Upper lobe of left lung (tissue), 6 donors: ENCODE measurements at places on chromosomes 6 and 20. TPM values are rescaled to one million over a fixed set of nuclear protein-coding genes. Genes with fewer than 3 reads are reported as not detected.
A peak's percentile ranks its signal among the peaks of the same experiment; 100 is the strongest.

DNA sequence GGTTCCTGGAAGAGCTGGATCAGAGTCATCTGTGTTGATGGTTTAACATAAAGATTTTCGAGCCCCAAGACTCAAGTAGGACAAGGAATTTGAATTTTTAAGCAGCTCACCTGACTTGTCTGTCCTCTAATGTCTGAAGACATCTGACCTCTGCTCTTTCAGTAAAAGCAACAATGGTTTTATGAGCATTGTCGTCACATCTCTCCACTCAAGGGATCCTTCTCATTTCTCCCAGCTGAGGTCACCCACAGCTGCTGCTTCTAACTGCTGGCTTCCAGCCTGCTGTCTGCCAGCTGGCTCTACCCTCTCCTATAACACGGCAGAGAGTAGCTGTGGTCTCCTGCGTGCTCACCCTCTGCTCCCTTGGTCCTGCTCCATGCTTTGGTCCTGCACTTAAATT, 24.7 kb upstream of the HDAC2 start:
- H3K27ac ChIP-seq, result no peak overlapping the region
- peaks cover 4% of the 10 kb centered on the region for H3K4me1 ChIP-seq
- H3K36me3 ChIP-seq, result no peaks in the 10 kb centered on the region
- peak; percentile 26 for DNase-seq

DNA sequence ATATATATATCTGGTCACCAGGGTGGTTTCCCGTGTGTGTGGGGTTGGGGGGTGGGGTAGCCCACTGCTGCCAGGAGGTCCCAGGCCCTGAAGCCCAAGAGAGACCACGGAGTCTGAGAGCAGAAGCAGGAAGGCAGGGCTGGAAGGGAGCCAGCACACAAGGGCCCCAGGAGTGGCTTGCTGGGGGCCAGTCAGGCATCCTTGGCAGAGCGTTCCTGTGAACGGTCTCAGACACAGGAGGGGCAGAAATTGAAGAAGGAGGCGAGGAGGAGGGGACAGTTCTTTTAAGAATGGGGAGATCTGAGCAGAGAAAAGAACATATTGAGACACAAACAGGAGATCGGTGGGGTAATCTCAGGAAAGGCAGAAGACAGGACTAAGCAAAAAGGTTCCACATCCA, 1.9 kb upstream of the EBF4 start:
- H3K27me3 ChIP-seq, result no peaks in the 10 kb centered on the region
- no peak overlapping the region for H3K27ac ChIP-seq
- no peak overlapping the region for H3K4me3 ChIP-seq
- no peak for DNase-seq

DNA sequence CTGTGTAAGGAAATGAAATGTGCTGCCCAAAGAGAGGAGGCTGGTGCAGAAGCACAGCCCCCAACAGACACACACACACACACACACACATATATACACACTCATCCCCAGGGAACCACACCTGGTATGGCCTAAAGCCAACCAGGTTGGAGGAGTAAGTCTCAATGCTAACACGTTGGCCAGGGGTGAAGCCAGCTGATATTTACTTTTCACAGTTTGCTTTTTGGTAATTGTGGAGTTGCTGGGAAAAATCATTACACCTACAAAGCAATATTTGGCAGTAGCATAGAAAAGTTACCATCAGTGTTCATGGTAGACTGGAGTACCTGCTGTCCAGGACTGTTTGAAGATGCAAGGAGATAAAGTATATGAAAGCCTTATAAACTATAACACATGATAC, 50.3 kb upstream of the NAA20 start:
- peaks cover 15% of the 10 kb centered on the region for H3K36me3 ChIP-seq
- DNase-seq, result no peak
- H3K4me3 ChIP-seq, result no peak overlapping the region
- H3K27ac ChIP-seq, result peak overlapping the region; percentile 52
- no peaks in the 10 kb centered on the region for H3K27me3 ChIP-seq

DNA sequence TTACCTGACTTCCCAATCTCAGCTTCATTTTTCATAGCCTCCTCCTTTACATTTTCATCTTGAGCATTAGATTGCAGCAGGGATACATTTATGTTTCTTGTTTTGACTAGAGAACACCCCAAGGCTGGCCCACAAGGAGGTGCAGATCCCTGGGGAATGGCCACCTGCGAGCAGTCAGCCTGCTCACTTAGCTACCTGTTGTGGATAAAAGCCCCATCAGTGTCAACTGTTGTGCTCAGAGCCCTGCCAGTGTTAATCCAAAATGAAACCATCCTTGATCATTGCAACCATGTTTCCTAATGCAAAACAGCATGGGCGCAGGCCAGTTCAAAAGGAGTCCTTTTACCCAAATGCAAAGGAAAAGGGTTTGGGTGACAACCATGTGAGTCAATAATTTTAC, 50.8 kb downstream of the CNR1 start:
- H3K4me1 ChIP-seq, result no peaks in the 10 kb centered on the region
- H3K4me3 ChIP-seq, result no peak overlapping the region
- DNase-seq, result no peak

- no peak overlapping the region for H3K4me3 ChIP-seq
- no peaks in the 10 kb centered on the region for H3K4me1 ChIP-seq
- no peaks in the 10 kb centered on the region for H3K27me3 ChIP-seq
- no peak overlapping the region for H3K27ac ChIP-seq
- no peaks in the 10 kb centered on the region for H3K36me3 ChIP-seq
Observed at GRCh38 chr6:142008016-142008735, 124.5 kb upstream of the GJE1 start.

- no peak overlapping the region for H3K4me3 ChIP-seq
- no peaks in the 10 kb centered on the region for H3K27me3 ChIP-seq
- no peaks in the 10 kb centered on the region for H3K36me3 ChIP-seq
- no peak overlapping the region for H3K27ac ChIP-seq
Observed at GRCh38 chr6:148864941-148865340, 118.1 kb downstream of the UST start.

DNA sequence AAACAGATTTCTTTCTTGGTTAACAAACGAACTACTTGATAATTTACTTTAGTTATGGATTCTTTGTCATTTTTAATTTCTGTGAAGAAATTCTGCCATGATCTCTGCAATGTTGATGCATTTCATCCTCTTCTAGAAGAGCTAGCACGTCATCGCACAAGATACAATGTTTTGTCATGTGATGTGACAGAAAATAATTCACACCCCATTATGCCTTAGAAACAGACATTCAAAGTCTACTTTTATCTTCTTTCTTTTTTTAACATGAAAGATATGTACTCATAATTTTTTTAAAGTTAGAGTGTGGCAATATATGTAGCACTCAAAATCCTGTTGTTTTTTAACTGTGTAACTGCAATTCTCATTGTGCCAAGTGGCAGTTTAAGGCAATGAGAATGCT, 39.6 kb upstream of the NELFCD start:
- no peaks in the 10 kb centered on the region for H3K4me1 ChIP-seq
- H3K27ac ChIP-seq, result no peak overlapping the region
- no peaks in the 10 kb centered on the region for H3K27me3 ChIP-seq
- H3K36me3 ChIP-seq, result no peaks in the 10 kb centered on the region

DNA sequence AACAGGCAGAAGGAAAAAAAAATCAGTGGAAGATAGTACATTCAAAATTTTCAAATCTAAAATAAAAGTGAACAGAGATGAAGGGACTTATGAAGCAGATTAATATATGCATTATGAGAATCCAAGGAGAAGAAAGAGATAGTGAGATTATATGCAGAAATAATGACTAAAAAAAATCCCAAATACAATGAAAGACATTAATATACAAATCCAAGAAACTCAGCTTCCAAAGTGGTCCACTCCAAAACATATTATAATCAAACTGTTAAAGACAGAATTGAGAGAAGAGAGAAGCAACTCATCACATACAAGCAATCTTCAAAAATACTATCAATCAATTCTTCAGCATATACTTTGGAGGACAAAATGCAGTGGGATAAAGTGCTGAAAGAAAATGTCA, 73.5 kb upstream of the CARMIL1 start:
- H3K36me3 ChIP-seq, result no peaks in the 10 kb centered on the region
- no peaks in the 10 kb centered on the region for H3K27me3 ChIP-seq
- H3K27ac ChIP-seq, result no peak overlapping the region
- no peak overlapping the region for H3K4me3 ChIP-seq
- no peaks in the 10 kb centered on the region for H3K4me1 ChIP-seq
- no peak for DNase-seq

- no peaks in the 10 kb centered on the region for H3K36me3 ChIP-seq
- no peaks in the 10 kb centered on the region for H3K27me3 ChIP-seq
- DNase-seq, result no peak
- H3K27ac ChIP-seq, result no peak overlapping the region
Observed at GRCh38 chr6:159490298-159490937, 202.6 kb downstream of the SOD2 start.

DNA sequence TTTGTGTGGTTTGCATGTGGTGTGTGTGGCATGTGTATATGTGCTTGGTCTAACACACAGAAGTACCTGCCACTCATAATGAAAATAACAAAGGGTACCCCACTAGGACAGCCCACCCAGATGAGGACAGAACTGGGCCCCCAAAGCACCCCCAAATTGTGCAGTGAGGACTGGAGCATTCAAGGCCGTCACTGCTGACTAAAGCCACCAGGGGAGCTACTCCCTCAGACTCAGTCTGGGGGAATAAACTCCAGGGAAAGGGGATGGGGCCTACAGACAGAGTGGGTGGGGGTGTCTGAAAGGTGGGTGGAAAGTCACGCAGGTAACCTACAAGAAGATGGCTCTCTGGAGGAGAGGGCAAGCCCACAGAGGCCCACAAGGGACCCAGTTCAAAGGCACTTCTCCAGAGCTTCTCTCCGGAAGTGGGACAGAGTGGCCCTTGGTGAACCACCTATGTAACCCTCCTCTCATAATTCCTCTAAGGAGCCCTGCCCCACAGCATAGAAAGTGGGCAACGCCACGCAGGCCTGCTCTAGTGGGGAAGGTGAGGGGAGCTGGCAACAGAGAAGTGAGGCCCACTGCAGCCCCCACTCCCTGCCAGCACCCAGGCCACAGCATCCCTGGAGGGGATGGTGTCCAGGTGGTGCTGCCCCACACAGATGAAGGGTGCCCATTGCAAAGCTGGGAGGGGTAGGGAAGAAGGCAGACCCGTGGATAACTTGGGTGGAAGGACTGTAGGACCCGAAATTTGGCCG, 122.8 kb upstream of the MAFB start:
- H3K4me3 ChIP-seq, result no peak overlapping the region
- H3K36me3 ChIP-seq, result no peaks in the 10 kb centered on the region
- no peaks in the 10 kb centered on the region for H3K4me1 ChIP-seq
- no peaks in the 10 kb centered on the region for H3K27me3 ChIP-seq
- H3K27ac ChIP-seq, result no peak overlapping the region
- DNase-seq, result no peak

GRCh38 chr20:51541189-51542032, 1.1 kb downstream of the NFATC2 start:
- peak; percentile 71 for DNase-seq
- H3K27me3 ChIP-seq, result peaks cover 2% of the 10 kb centered on the region
- H3K4me1 ChIP-seq, result peaks cover 27% of the 10 kb centered on the region
- peak overlapping the region; percentile 65 for H3K27ac ChIP-seq
- no peaks in the 10 kb centered on the region for H3K36me3 ChIP-seq
- H3K4me3 ChIP-seq, result no peak overlapping the region

GRCh38 chr20:49742948-49743347, 29.3 kb upstream of the B4GALT5 start:
- H3K36me3 ChIP-seq, result no peaks in the 10 kb centered on the region
- H3K4me1 ChIP-seq, result peaks cover 2% of the 10 kb centered on the region
- no peak overlapping the region for H3K27ac ChIP-seq
- no peak for DNase-seq

DNA sequence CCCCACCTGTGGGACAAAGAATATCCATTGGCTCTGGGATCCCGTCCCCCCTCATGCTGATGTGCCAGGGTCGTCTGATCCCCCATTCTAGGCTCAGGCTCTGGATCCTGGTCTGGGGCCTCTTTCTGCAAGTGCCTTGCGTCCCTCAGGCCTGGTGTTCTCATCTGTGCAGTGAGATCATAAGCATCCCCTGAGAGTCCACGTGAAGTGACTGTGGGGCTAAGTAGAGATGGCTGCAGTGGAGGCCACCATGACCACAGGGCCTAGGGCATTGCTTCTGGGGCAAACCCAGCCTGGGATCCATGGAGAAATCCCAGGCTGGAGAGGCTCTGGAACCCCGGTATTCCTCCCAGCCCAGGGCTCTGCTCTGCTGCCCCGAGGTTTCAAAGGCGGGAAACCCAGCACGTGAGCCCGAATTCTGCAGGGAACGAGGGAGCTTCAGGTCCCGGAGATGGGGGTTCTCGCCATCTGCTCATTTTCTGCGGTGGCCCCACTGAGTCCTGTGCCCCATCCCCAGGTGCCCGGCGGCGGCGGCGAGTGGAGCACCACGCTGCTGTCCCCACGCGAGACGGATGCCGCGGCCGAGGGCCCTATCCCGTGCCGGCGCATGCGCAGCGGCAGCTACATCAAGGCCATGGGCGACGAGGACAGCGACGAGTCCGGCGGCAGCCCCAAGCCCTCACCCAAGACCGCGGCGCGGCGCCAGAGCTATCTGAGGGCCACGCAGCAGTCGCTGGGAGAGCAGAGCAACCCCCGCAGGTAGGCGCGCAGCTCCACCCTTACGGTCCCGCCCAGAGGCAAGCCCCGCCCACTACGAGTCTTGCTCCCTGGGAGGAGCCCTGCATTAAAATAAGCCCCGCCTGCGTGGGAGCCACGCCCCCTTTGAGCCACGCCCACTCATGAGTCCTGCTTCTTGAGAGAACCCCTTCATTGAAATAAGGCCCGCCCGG, 105.5 kb upstream of the MYL9 start:
- H3K4me1 ChIP-seq, result no peaks in the 10 kb centered on the region
- no peaks in the 10 kb centered on the region for H3K36me3 ChIP-seq
- H3K27me3 ChIP-seq, result no peaks in the 10 kb centered on the region
- no peak overlapping the region for H3K27ac ChIP-seq
- peak; percentile 95 for DNase-seq

DNA sequence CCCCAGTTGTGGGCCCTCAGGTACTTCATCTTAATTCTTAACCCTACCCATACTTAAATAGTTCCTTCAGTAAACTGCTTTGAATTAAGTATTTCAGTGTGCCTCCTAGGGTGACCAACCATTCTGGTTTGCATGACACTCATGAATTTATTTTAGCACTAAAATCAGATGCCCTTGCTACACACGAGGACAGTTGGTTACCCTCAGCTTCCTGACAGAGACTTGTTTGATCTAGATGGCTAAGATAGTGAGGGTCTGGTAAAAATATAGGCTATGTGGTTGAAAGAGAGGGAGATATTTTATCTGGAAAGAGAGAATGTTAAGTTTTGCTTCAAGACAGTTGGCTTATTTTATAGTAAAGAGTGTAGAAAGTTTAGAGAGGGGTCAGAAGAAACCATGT, 10.6 kb downstream of the PGK2 start:
- H3K36me3 ChIP-seq, result no peaks in the 10 kb centered on the region
- no peak overlapping the region for H3K27ac ChIP-seq
- DNase-seq, result no peak
- H3K4me1 ChIP-seq, result no peaks in the 10 kb centered on the region
- no peaks in the 10 kb centered on the region for H3K27me3 ChIP-seq

- no peaks in the 10 kb centered on the region for H3K27me3 ChIP-seq
- H3K4me3 ChIP-seq, result no peak overlapping the region
- no peak for DNase-seq
- no peaks in the 10 kb centered on the region for H3K36me3 ChIP-seq
- peaks cover 3% of the 10 kb centered on the region for H3K4me1 ChIP-seq
Observed at GRCh38 chr6:149065658-149066556, 251.6 kb upstream of the TAB2 start.

Gene NNAT
- total RNA-seq, result 0.66 TPM

Gene DNMT3B
- total RNA-seq, result 1.7 TPM

Gene C6orf52
- total RNA-seq, result not detected

Gene OPN5
- total RNA-seq, result not detected

Gene SIRPD
- 2.1 TPM for total RNA-seq

Gene CENPW
- total RNA-seq, result not detected

Gene MUC21
- total RNA-seq, result 2.1 TPM

Gene MRAP2
- total RNA-seq, result not detected

Gene KCNK17
- total RNA-seq, result 6.3 TPM

Gene IRF4
- total RNA-seq, result 1.6 TPM
